Caco-2 (cell line): ENCODE measurements at places on chromosomes 1 and 21. TPM values are rescaled to one million over a fixed set of nuclear protein-coding genes. Genes with fewer than 3 reads are reported as not detected.
A peak's percentile ranks its signal among the peaks of the same experiment; 100 is the strongest.

DNA sequence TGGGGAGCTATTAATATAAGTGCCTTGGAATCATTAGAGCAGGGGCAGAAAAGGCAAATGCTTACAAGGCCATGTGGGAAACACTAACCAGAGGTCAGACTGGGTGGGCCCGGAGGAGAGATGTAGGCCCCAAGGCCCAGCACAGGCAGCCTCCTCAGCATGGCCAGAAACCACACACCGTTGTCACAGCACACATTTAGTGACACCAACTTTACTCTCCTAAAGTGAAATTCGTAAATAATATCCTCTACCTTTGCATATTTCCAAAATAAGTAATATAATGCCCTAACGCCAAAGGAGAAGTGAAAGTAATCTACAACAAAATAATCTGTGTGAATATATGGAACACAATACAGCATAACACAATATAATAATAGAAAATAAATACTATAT is 62.6 kb downstream of the KIF21B start:
- no peak for DNase-seq

DNA sequence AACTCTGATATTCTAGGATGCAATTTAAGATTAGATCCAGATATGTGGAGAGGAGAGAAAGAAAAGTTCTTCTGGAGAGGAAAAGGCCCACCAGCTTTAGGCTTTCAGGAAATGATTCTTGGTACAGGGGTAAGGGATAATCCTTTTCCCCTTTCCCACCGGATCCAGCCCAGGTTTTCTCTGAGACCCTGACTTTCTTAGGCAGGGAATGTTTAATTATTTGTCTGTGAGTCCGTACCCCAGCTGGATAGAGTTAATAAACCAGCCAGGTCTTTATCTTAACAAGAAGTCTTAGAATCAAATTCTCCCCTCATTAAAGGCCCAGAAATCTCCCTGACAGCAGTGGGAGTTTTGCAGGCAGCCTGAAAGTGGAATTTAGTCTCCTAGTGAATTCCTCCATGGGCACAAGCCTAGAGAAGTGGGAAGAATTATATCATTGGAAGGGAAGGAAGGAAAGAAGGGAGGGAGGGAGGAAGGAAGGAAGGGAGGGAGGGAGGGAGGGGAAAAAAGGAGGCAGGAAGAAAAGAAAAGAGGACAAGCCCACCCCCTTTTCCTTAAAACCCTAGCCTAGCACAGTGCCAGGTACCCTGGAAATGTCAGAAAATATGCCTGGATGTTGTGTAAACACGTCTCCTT is 189.0 kb downstream of the PLPP3 start:
- no peak for DNase-seq

Gene CFAP141
- not detected in 2 replicates for total RNA-seq

DNA sequence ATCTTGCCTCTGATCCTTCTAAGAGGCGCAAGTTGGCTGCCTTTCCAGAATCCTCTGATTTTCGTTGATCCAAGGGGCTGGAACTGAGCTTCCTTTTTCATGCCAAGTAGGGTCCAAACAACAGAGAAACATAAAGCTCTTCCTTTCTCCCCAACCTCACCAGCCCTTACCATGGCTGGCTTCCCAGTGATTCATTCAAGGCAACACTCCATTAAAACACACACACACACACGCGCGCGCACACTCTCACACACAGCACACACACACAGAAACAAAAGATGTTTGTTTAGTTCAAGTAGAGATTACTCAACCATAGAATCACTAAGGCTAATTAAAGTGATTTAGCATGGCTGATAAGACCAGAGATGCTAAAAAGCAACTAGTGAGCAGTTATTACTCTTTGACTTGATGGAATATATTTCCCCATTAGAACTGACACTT is 13.0 kb upstream of the GUCA2A start:
- no peak for DNase-seq

DNA sequence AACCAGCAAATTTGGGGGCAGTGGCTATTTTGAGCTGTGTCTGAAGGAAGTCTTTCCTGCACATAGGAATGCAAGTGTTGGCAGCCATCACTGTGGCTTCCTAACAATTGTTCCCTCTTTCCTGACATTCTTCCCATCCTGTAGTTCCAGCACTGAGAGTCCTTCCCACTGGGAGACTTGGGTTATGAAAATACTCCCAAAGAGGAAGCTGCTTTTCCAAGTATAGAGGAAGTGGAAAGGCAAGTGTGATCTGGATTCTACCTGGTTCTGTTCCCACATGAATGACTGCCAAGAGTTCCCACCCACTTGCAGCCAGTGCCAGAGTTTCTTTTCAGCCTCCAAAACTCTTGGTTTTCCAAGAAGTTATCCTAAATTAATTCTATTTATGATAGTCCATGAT is 98.5 kb upstream of the CD53 start:
- DNase-seq: no peak

DNA sequence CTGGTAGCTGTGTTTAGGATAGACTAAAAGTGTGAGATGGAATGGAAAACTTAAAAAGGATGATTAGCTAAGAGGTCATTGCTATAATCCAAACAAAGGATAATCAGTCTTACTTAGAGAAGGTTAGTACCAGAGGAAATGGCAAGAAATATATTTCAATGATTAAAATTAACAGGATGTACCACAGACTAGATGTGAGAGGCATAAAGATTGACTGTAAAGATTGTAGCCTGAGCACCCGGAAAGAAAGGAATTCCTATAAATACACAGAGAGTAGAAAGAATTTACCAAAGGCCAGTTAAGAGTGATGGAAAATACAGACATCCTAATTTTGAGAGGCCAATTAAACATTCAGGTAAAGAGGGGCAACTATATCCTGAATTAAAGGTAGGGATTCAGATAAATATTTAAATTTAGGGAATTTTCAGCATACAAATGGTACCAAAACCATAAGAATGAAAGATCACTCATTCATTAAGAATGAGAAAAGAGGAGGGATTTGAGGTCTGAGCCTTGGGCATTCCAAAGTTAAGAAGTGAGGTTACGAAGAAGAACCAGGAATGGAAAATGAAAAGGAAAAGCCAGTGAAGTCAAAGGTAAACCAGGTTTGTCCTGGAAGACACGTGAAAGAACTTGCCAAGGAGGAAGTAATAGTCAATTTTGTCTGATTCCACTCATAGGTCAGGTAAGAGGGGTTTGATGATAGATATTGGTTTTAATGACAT is 46.4 kb upstream of the RGS1 start:
- DNase-seq: no peak

DNA sequence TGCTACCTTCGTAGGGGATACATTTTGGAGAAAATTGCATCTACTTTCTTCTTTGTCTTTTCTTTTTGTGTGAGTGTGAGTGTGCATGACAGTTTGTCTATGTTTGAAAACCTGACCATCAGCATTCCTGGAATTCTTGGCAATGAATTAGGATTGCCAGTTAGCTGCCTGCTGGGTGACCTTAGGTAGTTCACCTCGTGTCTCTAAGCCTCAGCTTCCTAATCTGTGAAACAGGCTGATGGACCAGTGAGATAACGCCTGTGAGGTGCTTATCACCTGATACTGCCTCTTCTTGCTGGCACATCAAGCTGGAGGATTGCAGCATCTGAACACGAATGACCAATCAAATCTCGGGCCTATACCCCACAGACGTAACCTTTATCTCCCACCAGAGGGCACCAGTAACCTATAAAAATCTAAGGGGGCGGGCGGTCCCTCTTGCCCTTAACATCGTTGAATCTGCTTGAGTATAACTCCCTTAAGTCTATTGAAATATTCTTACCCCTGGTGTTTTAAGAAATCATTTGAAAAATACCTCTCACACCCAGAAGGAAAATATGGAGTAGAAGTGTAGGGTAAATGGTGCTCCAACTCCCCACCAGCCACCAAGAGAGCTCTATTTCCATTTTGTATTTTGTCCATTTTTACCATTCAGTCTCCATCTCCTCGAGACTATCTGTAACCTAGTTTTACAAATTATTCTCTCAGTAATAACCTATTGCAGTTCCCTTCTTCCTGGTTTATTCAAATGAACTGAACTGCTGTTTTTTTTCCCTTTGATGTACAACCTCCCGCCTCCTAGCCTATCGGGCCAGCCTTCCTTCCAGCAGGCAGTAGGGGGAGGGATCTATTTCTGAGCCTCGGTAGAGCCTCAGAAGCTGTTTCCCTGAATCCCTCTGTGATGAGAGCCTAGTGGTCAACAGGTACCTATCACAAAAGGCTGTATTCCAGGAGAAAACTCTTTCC is 49.7 kb downstream of the MDM4 start:
- DNase-seq: peak; percentile 75

DNA sequence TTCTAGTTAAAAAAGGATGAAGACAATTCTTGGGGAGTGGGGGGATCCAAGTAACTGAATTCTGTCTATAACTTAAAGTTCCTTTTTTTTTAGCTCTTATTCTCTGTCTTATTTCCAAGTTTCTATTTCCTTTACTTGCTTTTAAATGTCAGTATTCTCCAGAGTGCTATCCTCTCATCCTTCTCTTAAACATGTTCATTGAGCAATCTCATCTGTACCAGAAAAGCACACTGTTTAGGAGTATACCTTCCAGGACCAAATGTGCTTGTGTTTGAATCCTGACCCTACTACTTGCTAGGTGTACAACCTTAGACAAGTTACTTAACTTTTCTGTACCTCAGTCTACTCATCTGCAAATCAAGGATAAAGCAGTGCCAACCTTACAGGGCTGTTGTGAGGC is 50.1 kb downstream of the AKT3 start:
- DNase-seq: no peak

Gene CASQ1
- total RNA-seq: not detected in 2 replicates

GRCh38 chr1:155128755-155129473 is 1.2 kb downstream of the EFNA1 start:
- peak; percentile 54 for DNase-seq

GRCh38 chr1:55310505-55310971 is 95.4 kb upstream of the USP24 start:
- DNase-seq: no peak

Gene MIXL1
- total RNA-seq: not detected in 2 replicates

DNA sequence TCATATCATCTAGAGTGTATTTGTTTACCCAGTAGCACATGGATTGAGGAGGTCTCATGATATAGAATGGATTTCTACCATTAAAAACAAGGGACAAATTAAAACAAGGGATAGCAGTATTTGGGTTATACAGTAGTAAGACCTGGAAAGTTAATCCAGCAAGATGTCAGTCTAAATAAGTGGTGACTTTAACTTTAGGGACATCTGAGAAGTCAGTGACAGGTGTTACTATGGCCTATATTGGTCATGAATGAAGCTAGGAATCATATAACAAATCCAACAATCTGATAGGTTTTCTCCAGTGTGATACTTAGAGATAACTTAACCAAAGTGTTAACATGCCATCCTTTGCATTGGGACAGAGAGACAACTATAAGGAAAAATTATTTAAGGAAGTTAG is 42.7 kb upstream of the DHCR24 start:
- DNase-seq: no peak

DNA sequence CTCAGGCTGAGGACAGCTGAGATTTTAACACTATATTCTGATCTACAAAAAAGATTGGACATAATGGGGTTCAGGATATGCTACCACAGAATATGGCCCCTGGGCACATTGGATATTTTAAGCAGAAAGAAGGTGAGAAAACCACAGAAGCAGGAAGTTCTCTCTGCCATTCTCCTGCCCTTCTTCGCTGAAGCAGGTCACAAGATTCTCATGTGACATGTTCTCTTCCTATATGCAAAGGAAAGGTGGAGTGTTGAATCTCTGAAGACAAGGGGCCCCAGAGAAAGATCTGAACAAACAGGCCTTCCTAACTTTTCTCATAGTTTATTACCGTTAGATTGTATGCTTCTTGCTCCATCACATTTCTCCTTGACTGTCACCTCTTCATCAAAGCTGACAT is 285.7 kb downstream of the S1PR1 start:
- no peak for DNase-seq

GRCh38 chr1:82733645-82734044 is 932.9 kb downstream of the ADGRL2 start:
- no peak for DNase-seq

DNA sequence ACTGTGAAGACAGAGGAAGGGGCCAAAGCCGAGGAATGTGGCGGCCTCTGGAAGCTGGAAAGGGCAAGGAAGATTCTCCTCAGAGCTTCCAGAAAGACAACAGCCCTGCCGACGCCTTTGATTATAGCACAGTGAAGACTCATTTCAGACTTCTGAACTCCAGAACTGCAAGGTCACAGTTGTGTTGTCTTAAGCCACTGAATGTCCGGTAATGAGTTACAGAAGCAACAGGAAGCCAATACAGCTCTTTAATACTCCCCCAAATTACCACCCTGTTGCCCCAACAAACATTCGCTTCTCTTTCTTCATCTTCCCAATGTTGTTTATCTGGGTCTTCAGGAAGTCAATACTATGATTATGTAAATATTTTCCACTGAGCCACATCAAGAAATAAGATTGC is 44.0 kb downstream of the ETS2 start:
- DNase-seq: no peak

DNA sequence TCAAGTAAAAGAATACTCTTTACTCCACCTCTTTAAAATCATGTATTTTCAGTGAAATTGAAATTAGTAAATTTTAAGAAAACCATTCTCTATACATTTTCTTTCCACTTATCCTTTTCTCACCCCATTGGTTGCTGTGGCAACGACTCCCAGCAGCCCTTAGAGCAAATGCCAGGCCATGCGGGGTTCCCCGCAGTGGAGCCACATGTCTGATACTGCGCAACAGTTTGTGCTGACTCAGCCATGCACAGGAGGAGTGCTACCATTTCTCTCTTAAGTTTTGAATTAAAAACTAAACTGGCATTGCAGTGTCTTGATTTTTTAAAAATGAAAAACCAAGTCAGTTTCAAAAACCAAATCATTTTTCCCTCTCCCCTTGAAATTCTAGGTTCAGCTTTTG is 214.1 kb upstream of the L1TD1 start:
- DNase-seq: no peak

GRCh38 chr1:181909010-181909409 is 152.5 kb downstream of the ZNF648 start:
- no peak for DNase-seq

DNA sequence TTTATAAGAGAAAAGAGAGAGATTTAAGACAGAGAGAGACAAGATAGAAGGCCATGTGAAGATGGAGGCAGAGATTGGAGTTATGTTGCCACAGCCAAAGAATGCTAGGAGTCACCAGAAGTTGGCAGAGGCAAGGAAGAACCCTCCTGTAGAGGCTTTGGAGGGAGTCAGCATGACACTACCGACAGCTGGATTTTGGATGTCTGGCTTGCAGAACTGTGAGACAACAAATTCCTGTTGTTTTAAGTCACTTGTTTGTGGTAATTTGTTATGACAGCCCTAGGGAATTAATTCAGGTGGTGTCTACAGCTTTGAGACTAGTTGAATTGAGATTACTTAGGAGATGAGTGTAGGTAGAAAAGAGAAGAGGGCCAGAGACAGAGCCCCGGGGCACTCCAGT is 158.5 kb downstream of the DNM3 start:
- DNase-seq: no peak

Gene APOBEC4
- not detected in 2 replicates for total RNA-seq

GRCh38 chr1:44032170-44032790 is 1.0 kb upstream of the SLC6A9 start:
- peak; percentile 53 for DNase-seq

Gene EPHA10
- total RNA-seq: 2.8 and 3.1 TPM in 2 replicates

Gene PLCH2
- 0.27 and 0.32 TPM in 2 replicates for total RNA-seq

Gene MPL
- total RNA-seq: 0.49 TPM in 1 of 2 replicates, not detected in the other

Gene LDLRAD1
- not detected in 2 replicates for total RNA-seq
